ENCODE measurements at places on chromosomes 7 and 10. TPM values are rescaled to one million over a fixed set of nuclear protein-coding genes. Genes with fewer than 3 reads are reported as not detected.

SPDYE9 gene
- not detected for total RNA-seq

TMEM213 gene
- not detected for total RNA-seq

VSTM4 gene
- not detected for total RNA-seq

SPDYE8 gene
- total RNA-seq, result not detected

CFAP46 gene
- total RNA-seq, result 0.28 TPM

NAT16 gene
- total RNA-seq, result not detected

GATA3 gene
- total RNA-seq, result 0.34 TPM

LRRN3 gene
- not detected for total RNA-seq

PRKG1 gene
- total RNA-seq, result 1.0 TPM

BAIAP2L1 gene
- 20.8 TPM for total RNA-seq

VIPR2 gene
- total RNA-seq, result not detected

CAMK1D gene
- total RNA-seq, result 16.0 TPM

OR6V1 gene
- not detected for total RNA-seq

CRTAC1 gene
- not detected for total RNA-seq

BRAF gene
- 16.4 TPM for total RNA-seq

ZNF3 gene
- 28.9 TPM for total RNA-seq

LOXL4 gene
- 2.0 TPM for total RNA-seq

GNAI1 gene
- 121 TPM for total RNA-seq

PRR15 gene
- total RNA-seq, result 4.4 TPM

ZNF488 gene
- total RNA-seq, result under 0.01 TPM

PSMA2 gene
- 47.5 TPM for total RNA-seq

C1QL3 gene
- not detected for total RNA-seq

PKD2L1 gene
- total RNA-seq, result not detected

FOXI2 gene
- not detected for total RNA-seq

CPA2 gene
- not detected for total RNA-seq

CH25H gene
- 0.21 TPM for total RNA-seq

PPP1R3C gene
- 20.8 TPM for total RNA-seq

AKR1C4 gene
- not detected for total RNA-seq

KIF11 gene
- 1.4 TPM for total RNA-seq

CRHR2 gene
- not detected for total RNA-seq

DGKB gene
- total RNA-seq, result not detected

Data from nasal cavity respiratory epithelium epithelial cell of viscerocranial mucosa (primary cell).